ENCODE measurements at places on chromosomes 2 and 18.

DNA sequence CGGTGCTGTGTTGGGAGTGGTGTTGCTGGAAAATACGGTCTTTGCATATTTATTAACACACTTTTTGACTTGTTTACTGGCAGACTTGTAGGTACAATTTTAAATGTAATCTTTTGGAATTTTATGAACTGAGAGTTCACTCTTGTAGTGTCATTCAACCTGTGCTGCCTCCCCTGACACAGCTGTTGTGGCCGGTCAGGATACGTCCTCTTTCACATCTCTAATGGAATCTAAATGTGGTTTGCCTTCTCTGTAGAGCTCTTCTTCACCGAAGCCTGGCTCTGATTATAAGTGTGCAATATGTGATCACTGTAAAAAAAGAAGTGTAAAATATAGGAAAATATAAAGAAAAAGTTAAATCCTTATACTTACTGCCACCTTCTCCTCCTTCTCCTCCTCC is 94.7 kb downstream of the MAP4K4 start:
- no peak for DNase-seq

- DNase-seq, result peak; percentile 20
Measured at GRCh38 chr2:30865243-30865642, 58.0 kb upstream of the CAPN13 start.

DNA sequence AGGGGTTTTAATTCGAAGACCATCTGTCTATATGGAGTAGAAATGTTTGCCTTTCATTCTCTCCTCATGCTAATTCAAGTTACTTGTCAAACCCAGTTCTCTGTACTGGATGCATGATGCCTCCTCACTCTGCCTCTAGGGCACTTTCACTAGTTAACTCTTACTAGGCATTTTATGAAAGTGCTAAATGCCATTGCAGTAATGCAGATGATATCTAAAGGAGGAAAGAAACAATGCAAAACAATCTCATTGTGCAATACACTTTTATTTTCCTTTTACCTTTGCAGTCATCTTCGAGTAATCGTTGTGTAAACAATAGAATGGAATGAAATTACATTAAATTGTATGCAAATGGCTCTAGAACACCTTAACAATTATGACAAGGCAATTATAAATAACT is 293.6 kb downstream of the STK39 start:
- no peak for DNase-seq

GRCh38 chr2:30192314-30192713 is 39.0 kb upstream of the LBH start:
- DNase-seq, result no peak

DNA sequence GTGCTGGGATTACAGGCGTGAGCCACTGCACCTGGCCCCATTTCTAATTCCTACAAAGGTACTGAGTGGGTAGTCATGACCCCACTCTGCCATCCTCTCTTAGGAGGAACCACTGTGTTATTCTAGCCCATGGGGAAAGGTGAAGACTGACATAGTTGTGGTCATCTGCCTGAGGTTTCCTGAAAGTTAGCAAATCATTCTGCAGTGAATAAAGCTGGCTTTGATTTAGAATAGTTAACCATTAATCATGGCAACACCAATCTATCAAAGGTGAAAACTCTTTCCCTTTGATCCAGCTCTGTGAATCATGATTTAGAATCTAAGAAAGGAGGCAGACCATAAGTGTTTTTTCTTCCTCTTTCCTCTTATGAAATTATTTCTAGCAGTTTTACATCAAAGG is 50.8 kb downstream of the SUMO1 start:
- no peak for DNase-seq

GRCh38 chr18:76801567-76802505 is 20.5 kb upstream of the ZNF236 start:
- no peak for DNase-seq

DNA sequence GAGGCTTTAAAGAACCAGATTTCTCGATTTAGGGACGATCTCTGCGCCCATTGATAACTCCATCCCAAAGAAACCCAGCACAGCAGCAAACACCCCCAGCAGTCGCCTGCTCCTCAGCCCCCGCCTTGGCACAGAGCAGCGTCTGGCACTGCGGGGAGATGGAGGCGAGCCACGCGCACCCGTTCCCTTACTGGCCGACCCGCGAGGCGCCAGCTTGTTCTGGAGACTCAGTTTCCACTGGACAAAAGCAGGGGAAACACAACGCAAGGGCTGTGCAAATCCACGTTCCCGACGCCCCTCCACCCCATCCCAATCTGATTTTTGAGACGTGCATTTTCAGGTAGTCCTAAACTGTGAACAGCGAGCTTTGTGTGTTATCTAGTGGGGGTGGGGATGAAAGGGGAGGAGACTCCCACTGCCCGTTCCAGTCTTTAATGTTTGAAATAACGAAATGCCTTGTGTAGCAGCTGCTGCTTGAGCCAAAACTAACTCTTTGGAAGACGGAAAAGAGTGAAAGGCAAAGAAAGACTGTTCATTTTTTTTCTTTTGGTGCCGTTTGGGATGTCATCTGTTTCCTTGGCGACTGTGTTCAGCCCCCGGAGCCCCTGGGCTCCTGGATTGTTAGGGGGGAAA is 143.2 kb downstream of the MEIS1 start:
- no peak for DNase-seq

- no peak for DNase-seq
Measured at GRCh38 chr2:29802986-29803385, 118.4 kb downstream of the ALK start.

DNA sequence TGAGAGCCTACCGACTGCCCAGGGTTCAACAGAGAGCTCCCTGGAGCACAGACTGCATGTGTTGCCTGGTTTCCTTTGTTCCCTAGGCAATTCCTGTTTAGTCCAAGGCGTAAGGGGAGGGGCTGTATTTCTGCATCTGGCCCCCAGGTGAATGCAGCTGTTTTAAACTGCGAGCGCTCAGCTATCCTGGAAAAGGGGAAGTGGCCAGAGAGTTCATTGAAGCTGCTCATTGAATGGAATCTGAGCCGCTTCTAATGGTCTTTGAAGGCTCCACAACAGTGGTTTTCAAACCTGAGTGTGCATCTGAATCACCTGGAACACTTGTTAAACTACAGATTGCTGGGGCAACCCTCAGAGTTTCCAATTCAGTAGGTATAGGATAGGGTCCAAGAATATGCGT is 18.1 kb downstream of the MAPK4 start:
- no peak for DNase-seq

DNA sequence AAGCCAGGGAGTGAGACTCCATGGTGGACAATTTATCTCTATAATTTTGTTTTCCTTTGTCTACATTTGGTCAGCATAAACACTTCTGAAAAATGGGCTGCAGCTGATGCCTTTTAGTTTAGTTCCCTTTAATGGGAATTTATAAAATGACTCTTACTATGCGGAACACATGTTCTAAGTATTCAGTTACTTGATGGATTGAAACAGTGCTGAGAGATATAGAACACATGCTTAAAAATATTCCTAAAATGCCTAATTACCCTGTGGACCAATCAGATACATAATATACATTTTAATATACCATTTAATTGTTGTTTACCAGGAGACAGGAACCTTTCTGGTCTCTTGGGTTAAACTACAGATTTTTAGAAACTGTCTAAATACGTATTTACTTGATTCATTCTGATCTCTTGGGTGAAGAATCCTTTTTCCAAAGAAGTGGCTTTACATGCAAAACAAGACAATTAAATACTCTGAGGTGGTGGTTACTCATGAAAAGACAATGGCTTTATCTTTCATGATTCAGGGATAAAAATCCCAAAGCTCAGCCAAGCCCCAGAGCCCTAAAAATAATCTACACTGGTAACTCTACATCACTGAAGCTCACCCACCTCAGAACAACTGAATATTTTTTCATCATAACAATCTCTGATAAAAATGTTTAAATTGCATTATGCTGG is 128.1 kb upstream of the SERTAD2 start:
- no peak for DNase-seq

DNA sequence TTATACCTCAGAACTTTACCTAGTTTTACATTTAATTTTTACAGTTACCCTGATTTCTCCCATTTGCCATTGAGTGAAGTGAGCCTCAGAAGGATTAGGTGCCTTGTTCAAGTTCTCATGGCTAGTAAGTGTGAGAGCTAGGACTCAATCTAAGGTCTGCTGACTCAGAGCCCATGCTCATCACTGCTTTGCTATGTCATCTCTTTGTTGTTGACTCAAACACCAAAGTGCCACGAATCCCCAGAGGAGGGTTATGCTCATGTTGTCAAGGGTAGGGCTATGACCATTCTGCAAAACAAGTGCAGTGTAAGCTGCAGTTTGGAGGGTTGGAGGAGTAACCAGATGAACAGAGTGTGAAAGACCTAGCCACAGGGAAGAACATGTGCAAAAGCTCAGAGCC is 185.4 kb upstream of the SKOR2 start:
- no peak for DNase-seq

DNA sequence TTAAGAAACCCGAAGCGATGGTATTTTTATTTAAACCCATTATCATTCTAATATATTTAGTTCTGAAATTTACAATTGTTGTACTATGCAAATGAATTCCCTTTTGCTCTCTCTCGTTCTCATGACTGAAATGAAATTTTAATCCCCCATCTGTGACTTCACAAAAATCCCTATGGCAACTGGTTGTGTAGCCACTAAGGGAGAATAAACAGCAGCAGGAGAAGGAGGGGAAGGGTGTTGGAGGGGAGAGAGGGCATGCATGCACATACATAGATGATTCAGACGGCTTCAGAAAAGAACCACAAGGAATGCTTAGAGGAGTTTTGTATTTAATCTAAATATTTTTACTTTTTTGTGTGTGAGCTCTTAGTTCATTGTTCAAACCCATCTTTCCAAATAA is 36.8 kb downstream of the CPS1 start:
- DNase-seq, result no peak

DNA sequence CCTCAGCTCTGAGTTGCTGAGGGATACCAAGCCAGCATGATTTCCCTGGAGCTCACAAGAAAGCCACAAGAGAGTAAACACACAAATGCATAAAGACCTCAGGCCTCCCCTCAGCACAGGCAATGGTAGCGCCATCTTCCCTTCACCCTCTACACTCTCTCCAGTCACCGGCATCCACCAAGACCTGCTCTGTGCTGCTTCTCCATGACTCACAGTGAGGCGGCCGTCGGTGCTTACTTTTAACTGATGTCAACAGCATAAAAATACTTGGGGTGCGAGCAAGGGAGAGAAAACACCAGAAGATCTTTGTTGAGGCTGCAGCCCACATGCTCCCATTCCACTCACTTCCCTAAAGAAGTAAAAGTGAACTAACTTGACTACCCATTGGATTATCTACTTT is 46.7 kb downstream of the L3MBTL4 start:
- no peak for DNase-seq

DNA sequence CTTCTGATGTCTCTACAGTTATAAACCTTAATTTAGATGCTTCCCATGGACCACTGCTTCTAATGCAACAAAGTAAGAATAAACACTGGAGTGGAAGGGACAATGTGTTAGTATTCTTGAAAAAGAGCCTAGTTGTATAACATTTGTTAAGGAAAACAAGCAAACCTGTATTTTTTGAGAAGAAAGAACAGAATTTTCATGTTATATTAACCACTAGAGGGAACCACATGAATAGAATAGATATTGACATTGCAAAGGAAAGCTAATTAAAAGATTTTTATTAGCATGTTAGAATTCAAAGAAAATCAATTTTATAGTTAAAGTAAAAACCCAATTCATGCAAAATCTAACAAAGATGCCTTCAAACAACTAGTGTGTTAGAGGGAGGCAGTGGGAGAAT is 151.2 kb upstream of the BARD1 start:
- no peak for DNase-seq

GRCh38 chr18:70337139-70337972 is 48.5 kb downstream of the SOCS6 start:
- no peak for DNase-seq

- DNase-seq, result no peak
Measured at GRCh38 chr2:196989496-196989895, 63.0 kb upstream of the PGAP1 start.

- DNase-seq, result no peak
Measured at GRCh38 chr2:162458240-162458639, 114.3 kb downstream of the GCA start.

- no peak for DNase-seq
Measured at GRCh38 chr2:33242845-33243244, 233.6 kb upstream of the RASGRP3 start.

DNA sequence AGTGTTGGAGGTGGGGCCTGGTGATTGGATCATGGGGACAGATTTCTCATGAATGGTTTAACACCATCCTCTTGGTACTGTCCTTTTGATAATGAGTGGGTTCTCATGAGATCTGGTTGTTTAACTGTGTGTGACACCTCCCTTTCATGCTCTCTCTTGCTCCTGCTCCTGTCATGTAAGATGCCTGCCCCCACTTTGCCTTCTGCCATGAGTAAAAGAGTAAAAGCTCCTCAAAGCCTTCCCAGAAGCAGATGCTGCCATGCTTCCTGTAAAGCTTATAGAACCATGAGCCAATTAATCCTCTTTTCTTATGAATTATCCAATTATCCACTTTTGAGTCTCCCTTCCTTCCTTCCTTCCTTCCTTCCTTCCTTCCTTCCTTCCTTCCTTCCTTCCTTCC is 317.7 kb downstream of the RDH14 start:
- DNase-seq, result no peak

- DNase-seq, result no peak
Measured at GRCh38 chr2:29196792-29197788, 81.9 kb downstream of the CLIP4 start.

All from amygdala (tissue), 56 donors.